ENCODE measurements at places on chromosomes 2 and 18.
A peak's percentile ranks its signal among the peaks of the same experiment; 100 is the strongest.

- peak; percentile 58 for DNase-seq
These were observed 9.8 kb upstream of the MREG start for GRCh38 chr2:216023055-216023648.

DNA sequence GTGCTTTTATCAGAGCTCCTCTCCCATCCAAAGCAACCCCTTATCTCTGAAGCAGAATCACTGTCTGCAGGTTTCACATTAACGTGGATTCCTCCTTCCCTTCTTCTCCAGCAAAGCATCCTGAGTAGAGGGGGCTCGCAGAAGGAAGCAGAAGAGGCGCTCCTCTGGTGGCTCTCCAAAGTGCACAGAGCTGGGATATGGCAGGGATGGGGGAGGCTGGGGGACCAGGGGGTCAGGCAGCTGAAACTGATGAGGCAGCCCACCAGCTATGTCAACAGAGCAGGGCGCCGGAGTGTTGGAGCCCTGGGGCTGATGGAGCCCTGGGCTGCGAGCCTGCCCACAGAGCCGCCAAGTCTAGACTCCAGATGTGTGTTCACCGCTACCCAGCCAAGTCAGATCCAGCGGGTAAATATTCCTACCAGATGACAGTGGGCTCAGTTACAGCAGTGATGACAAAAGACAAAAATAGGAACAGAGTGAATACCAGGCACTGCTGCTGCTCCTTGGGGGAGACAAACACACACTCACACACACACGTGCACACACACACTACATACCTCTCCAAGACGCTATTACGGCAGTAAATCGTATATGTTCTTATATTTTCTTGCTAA is 678.3 kb upstream of the ID2 start:
- DNase-seq, result no peak

DNA sequence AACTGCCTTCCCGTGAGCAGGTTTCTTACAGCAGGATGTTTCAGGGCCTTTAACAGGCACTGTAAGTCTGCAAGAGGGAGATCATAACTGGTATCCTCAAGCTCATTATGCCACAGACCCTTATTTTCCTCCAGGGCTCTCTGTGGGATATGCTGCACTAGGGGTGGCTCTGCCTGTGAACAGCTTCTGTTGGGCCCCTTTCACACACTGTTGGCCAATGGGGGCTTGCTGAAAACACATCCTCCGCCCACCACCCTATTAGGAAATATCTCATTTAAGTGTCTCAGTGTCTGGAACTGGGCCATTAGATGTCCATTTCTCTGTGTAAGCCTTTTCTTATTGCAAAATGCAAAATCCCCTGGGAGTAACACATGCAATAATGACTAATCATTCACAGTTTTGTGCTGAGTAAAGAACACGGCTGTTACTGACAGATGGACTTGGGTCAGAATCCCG is 414.3 kb upstream of the HS6ST1 start:
- no peak for DNase-seq

DNA sequence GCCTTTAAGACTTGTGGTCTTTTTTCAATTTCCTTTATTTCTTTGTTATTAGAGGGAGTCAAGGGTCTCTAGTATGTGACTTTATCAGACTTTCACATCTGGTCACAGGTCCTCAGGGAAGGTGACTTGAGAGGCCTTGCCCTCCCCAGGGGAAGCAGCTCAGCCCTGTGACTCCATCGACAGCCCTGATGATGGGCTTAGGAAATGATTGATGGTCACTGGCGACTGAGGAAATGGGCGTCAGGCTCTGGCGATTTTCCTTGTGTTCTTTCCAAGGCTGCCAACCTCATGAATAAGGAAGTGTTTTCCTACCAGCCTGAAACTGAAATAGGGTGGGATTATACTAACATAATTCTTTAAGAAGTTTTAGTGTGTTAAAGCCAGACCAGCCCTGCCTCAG is 21.1 kb downstream of the SERPINE2 start:
- DNase-seq, result no peak

GRCh38 chr2:55932843-55933242 is 9.3 kb upstream of the EFEMP1 start:
- no peak for DNase-seq

GRCh38 chr2:156704132-156704531 is 268.0 kb downstream of the GPD2 start:
- DNase-seq, result no peak

- DNase-seq, result no peak
These were observed 132.0 kb downstream of the TMEM18 start for GRCh38 chr2:545228-545627.

DNA sequence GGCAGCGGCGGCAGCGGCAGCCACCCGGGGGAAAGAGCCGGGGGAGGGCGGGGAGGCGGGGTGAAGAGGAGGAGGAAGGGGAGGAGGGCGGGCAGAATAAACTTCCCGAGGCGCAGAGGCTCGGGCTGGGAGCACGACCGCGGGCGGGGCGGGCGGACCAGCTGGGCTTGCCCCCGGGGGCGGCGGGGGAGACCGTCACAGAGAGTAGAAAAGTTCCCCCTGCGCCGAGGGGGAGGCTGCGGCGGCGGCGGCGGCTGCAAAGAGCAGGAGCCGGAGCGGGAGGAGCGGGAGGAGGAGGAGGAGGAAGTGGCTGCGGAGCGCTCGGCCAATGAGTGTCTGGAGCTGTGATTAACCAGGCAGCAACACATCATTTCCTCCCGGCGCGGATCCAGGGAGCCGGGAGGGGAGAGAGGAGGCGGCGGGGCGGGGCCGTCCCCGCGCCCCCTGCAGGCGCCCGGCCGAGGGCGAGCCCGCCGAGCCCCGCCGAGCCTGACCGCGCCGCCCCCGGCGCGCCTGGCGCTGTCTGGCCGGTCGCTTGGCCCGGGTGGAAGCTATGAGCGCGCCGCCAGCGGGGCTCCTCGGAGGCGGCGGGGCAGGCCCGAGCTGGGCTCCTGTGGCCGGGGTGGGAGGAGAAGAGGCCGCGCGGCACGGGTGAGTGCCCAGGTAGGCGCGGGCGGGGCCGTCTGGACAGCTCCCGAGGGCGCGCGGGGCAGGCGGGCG is at the start of gene ACVR1:
ACVR1 (minus strand) TSS at position 265 of the 720 bp plus-strand sequence. CDS start 76,837 bp downstream, outside the sequence.
- peak; percentile 94 for DNase-seq

- no peak for DNase-seq
These were observed 53.1 kb downstream of the FIGN start for GRCh38 chr2:163682695-163683094.

DNA sequence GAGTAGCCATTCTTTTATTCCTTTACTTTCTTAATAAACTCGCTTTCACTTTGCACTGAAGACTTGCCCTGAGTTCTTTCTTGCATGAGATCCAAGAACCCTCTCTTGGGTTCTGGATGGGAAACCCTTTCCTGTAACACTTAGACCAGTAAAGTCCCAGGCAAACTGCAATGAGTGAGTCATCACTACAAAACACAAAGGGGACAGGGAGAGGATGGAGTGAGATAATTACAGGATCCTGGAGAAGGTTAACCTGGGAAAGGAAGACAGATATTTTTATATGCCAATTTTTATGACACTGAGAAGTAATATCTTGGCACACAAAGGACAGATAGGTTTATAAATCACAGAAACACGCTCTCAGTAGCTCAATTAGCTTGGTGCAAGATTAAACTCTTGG is 48.7 kb downstream of the EHD3 start:
- DNase-seq, result no peak

- no peak for DNase-seq
These were observed 91.0 kb downstream of the TMEM247 start for GRCh38 chr2:46570396-46570795.

- no peak for DNase-seq
These were observed 37.1 kb downstream of the MEMO1 start for GRCh38 chr2:31973665-31974064.
